ENCODE measurements at places on chromosomes 11 and 22.

GRCh38 chr11:12772324-12772723 is 98.1 kb downstream of the TEAD1 start:
- no peak for DNase-seq

DNA sequence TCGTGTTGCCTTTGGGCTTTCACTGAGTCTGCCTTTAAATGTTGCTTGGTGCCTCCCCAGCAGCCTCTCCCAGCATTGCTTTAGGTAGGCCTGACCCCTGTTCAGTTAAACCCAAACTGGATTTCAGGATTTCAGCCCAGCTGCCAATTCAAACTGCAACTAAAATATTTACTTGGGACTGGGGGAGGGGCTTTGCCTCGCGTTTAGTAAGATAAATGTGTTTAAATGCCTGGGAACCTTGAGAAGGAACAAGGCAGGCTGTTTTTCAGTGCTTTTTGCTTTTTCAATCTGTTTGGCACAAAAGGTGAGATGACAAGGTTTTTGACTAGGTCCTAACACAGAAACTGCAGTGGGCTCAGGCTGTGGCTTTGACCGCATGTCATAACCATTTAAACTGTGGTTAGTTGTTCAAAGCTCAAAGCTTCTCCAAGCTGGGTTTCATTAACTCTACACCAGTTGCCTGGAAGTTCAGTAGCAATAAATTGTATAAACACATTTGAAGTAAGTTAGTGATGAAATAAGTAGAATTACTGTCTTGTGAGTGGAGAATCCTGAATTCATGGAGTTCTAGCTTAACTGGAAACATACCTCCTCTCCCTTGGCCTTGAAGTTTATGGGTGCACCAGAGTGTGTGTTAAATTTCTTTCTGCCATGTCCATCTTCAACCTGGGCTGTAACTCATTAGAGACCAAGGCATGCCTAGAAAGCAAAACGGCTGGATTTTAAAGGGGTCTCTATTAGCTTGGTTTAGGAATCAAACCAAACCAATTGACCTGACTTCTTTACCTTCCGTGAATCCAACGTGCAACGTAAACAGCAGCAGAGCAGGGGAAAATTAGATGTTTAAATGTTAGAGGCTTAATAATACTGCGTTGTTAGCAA is 3.6 kb downstream of the PKNOX2 start:
- DNase-seq, result no peak

DNA sequence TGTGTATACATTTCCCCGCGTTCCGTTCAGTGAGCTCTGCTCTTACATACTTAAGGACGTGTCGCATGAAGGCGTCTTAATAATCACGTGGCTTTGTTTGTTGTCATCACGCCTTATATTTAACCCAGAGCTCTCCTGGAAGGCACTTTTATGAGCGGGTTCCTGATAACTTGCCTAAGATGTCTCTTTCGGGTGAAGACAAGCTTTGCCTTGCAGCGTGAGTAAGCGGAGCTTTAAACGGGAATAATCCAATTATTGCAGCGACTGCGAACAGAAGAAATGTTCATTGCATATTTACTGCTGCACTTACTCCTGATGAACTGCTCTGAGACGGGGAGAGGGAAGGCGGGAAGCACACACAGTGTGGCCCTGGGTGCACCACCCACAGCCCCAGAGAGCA is 1128.2 kb downstream of the BRD1 start:
- DNase-seq, result no peak

GRCh38 chr11:7427733-7428132 is 57.6 kb upstream of the OLFML1 start:
- no peak for DNase-seq

GRCh38 chr11:68581901-68582300 is 102.4 kb upstream of the GAL start:
- no peak for DNase-seq

DNA sequence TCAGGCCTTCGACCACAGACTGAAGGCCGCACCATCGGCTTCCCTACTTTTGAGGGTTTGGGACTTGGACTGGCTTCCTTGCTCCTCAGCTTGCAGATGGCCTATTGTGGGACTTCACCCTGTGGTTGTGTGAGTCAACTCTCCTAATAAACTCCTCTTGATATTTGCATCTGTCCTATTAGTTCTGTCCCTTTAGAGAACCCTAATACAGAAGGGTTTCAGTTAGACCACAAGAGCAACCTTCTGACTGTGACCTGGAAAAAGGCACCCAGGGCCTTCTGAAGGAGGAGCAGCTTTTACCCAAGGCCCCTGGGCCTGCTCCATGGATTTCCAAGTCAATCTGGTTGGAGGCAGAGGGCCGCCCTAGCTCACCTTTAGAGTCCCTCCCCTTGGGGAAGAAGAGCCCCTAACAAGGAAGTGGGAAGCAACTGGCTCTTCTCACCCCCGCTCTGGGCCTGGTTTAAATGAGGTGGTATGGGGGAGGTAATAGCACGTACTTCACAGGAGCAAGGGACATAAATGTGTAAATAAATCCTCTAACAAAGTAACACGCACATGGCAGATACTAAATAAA is 11.2 kb upstream of the CHST1 start:
- DNase-seq, result no peak

All from NCI-H1436 (cell line).